ENCODE measurements at places on chromosomes 7 and 10.

DNA sequence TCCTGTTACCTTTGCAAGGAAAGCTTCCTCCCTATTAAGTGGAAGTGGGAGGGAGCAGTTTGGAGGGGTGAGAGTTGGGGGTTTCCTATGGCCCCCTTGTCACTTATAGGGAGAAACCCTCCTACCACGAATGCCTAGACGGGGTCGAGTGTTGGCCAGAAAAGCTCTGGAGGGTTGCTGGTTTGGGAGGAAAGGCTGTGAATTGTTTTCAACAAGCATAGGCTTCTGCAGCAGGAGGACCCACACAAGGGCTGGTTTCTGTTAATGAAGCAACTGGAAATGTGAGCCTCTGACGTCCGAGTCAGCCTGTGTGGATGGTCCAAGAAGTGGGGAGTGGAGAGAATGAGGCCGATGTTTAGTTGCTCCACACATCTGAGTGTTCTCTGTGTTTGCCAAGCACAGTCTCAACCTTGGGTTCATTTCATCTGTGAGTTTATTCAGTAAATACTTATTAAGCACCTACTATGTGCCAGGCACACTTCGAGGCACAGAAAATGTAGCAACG is 37.3 kb upstream of the LEP start:
- DNase-seq: no peak

GRCh38 chr7:76272851-76273497 is 29.5 kb upstream of the HSPB1 start:
- DNase-seq: no peak

- no peak for DNase-seq
Observed at GRCh38 chr7:156236936-156237599, 403.5 kb upstream of the RNF32 start.

DNA sequence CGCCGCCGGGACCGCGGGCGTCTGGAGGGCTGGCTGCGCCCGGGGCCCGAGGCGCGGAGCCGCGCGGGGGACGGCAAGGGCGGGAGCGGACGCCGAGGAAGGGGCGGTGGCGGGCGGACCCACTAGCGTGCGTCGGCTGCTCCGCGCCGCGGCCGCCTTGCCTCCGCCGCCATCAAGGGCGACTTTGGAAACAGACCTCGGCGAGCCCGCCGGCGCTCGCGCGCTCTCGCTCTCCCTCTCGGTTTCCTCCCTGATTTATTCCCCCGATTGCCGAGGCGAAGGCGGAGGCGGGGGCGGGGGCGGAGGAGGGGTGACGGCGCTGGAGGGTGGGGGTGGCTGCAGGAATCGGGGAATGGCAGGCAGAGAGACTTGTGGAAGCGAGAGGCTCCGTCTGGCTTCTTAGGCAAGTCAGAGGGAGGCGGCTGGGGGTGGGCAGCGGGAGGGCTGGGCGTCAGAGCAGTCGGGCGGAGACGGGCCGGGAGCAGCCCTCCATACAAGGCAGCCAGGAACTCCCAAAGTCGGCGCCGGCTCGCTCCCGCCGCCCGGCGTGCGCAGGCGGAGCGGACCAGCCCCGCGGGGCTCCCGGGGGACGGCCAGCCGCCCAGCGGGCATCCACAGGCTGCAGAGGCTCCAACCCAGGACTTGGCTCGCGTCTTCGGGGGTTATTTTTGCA is at the start of gene CACNA2D1:
Gene CACNA2D1 (minus strand): TSS at position 231 of the 673 bp plus-strand sequence.
- DNase-seq: no peak

GRCh38 chr10:44787480-44788075 is 123.6 kb upstream of the TMEM72 start:
- no peak for DNase-seq

GRCh38 chr7:24456526-24457218 is 116.6 kb upstream of the PALS2 start:
- no peak for DNase-seq

- no peak for DNase-seq
Observed at GRCh38 chr10:18159557-18159956, 19.3 kb downstream of the CACNB2 start.

- DNase-seq: no peak
Observed at GRCh38 chr7:3067193-3067592, 23.5 kb upstream of the CARD11 start.

DNA sequence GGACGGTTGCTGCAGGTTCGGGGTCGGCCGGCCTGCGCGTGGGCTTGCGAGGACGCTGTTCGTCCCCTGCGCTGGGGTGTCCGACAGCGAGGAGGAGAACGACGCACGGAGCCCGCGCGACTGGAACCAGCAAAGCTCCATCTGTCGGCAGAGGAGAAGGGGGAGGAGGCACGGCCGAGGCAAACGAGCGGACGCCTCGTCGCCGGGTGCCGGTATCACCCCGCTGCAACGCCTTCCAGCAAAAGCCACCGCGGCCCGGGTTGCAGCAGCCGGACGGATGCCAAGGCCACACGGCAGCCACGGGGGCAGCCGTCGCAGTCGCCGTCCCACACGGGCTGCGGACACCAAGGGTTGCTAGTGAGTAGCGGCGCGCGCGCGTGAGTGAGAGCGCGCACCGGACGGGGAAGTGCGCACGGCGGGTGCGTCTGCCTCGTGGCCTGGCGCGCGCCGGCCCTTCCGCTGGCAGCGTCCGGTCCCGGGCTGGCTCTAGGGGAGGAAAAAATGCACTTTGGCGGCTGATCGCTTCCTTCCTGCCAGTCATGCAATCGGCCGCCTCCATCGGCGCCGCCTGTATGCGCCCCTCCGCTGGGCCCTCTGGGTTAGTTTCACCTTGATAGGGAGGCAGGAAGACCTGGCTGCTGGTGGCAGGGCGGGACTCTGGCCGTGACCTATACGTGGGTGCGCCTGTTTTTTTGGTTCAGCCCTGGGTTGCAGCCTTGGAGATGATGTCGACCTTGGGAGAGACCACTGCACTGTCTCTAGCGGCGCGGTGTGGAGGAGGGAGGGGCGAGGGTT is 434 bp downstream of the STAMBPL1 start:
- DNase-seq: peak; percentile 50

DNA sequence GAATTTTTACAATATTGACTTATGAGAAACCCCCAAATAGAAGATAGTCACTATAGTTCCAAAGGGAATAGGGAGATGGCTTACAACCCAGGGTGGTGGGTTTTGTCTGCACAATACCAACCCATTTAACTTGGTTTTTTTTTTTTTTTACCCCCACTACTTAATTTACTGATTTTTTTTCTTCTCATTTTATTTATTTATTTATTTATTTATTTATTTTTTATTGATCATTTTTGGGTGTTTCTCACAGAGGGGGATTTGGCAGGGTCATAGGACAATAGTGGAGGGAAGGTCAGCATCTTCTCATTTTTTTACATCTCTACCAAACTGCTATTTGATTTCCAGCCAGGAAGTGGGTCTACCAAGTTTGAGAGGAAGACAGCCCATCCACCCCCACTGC is 77.9 kb downstream of the FAM204A start:
- DNase-seq: no peak

DNA sequence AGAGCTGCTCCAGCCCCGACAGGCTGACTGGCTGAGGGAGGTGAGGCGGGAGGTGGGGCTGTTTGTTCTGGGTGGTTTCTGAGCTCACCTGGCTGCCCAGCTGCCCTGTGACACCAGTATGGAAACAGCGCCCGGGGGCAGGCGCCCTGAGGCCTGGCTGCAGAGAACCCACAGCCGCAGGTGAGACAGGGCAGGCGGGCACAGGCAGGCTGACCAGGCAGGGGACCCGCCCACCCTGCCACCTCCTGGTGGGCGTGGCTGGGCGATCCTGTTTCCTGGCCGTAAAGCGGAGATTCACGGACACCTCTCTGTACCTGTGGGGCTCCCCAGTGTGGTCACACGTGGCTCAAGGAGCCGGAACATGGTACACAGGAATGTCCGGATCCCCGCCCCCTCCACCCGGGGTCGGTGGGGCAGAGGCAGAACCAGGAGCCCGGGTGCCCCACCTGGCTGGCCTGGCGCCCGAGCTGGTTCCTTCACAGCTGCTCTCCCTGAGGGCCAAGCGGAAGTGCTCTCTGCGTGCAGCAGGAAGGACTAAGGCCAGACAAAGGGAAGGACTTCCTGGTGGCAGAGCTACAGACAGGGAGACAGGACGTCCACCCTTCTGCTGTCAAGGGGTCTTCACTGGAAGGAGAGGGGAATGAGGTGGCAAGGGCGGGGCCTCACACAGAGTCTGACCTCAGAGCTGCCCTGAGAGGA is 3.9 kb downstream of the MICALL2 start:
- no peak for DNase-seq

- no peak for DNase-seq
Observed at GRCh38 chr10:128744092-128744491, 617.9 kb upstream of the MKI67 start.

- no peak for DNase-seq
Observed at GRCh38 chr10:58220769-58221451, 46.8 kb downstream of the IPMK start.

DNA sequence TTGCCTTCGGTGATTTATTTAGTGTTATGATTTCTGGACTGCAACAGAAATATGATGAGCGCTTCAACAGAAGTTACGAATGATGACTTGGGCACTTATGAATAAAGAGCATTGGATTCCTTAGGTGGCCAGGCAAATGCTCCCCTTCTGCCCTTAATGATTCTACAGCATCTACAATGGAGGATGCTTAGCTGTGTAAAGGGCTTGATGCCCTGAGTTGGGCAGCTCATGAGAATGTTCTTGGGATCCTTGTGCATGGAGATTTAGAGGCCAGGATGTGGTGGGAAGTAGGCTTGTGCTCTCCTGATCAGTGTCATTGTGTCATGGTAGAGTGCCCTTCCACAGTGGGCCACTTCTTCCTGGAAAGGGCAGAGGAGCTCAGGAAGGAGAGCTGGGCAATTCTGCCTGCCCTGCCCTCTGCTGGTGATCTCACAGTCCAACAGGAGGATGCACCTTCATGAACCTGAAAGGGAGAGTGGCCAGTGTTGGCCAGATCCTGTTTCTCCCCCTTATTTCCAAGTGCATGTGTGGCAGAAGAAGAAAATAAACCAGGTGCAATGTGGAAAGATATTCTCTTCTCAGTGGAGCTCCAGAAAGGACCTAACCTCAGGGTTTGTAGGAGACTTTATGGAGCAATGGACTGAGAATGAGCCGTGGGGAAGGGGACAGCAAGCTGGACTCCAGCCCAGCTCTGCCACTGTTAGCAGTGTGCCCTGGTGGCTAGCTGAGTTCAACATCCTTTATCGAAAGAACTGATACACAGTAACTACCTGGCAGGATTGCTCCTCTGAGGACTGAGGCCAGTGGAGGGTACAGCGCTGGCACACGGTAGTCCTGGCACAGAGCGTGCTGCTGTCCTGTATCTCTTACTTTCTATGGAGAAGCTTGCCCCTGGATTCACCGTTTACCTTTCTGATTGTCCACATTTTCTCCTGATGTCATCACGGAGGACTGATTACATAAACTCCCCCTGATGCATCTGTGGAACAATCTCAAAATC is 182.9 kb downstream of the BMPER start:
- no peak for DNase-seq

DNA sequence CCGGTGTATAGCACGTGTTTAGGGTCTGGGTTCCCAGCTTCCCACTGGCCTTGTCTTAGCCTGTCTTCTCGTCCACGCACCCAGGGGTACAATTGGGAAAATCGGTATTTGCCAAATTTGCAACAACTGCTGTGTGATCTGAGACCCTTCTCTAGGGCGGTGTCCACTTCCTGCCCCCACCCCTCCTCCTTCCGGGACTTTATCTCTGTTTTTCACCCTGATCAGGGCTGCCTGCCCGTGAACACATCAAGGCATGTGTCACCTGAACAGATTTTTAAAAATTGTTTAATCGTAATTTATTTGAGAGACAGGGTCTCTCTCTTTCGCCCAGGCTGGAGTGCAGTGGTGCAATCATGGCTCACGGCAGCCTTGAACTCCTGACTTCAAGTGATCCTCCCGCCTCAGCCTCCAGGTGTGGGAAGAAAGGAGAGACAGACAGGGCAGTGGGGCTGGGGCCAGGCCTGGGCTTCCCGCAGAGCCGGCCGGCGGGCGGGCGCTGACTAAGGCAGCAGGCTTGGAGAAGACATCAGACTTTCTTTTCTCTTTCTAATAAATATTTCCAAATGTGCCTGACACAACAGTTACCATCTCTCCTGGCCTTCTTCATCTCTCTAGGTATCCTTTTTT is 27.5 kb downstream of the ELFN1 start:
- no peak for DNase-seq

- DNase-seq: no peak
Observed at GRCh38 chr10:56318816-56319215, 42.2 kb downstream of the ZWINT start.

DNA sequence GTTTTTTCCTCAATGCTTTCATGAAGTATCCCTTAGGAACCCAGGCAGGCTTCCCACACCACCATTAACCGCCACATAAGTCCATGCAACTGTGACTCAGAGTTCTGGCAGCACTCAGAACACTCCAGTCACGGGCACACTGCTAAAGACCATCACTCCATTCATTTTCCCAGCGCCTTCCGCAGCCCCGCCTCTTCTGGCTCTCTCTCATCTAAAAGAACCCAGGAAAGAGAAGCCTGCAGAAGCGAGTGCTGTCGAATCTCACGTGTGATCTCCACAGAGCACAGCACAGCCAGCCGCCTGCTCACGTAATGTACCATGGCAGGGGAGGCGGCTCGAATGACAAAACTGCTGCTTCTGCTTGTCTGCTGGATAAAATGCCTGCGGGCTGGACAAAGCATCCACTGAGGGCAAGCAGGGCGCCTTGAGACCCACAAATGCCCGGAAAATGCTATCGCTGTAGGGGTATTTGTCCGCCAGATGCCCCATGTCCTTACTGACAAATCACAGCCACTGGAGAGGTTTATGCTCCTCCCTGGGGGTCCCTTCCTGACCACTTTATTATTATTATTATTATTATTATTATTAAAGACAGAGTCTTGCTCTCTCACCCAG is 1.8 kb downstream of the PSMG3 start:
- no peak for DNase-seq

DNA sequence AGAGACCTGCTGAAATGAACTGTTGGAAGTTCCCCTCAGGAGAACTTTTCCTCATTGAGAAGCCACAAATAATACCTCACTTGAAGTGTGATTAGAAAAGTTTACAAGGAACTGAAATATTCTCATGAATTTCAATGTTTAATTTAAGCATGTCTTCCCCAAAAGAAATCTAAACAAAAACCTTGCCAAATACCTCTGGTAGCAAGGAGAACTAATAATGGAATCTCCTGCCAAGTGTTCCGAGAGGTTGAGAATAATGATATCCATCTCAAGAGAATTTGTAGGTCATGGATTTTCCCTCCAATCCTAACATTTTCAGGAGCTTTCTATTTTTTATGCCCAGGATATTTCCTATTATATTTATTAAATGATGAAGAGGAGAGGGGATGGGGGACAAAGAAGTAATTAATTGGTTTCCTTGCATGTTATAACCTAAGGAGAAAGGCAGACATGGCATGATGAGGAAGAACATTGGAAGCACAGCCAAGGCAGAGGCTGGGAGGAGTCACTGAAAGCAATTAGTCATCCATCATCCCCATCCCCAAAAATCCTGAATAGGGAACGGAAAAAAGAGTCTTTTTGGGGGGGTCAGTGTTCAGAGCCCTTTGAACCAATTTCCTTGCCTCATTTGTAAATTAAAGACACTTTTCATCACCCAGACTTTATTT is 93.6 kb upstream of the IL6 start:
- DNase-seq: no peak

GRCh38 chr7:24419077-24419476 is 135.1 kb downstream of the NPY start:
- no peak for DNase-seq

All from activated T-cell treated with anti-CD3 and anti-CD28 coated beads for 1 hour (primary cell).